ENCODE measurements at places on chromosomes 16 and 17.

GRCh38 chr17:77036841-77037381 lies 103.9 kb upstream of the SEC14L1 start:
- DNase-seq, result no peak

GRCh38 chr17:78946631-78947030 lies 21.4 kb upstream of the TIMP2 start:
- DNase-seq, result no peak

- DNase-seq, result no peak
These were observed 150.0 kb downstream of the C16orf78 start for GRCh38 chr16:49523435-49524159.

- DNase-seq, result no peak
These were observed 309.8 kb downstream of the XYLT1 start for GRCh38 chr16:17160920-17161431.

DNA sequence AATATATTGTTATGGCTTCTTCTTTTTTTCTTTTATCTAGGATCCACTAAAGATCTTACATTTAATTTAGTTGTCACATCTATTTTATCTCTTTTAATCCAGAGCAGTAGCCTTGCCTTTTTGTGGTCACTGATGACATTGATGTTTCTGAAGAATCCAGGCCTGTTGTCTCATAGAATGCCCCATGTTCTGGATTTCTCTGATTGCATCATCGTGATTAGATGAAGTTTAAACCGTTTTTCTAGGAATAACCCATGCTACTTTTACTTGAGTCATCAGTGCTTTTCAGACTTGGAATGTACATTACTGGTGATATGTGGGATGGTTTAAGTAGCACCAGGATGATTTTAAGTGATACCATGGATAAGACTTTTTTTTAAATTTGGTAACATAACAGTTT lies 106.4 kb upstream of the CES5A start:
- DNase-seq, result no peak

GRCh38 chr17:47240806-47241205 lies 12.8 kb upstream of the ITGB3 start:
- no peak for DNase-seq

DNA sequence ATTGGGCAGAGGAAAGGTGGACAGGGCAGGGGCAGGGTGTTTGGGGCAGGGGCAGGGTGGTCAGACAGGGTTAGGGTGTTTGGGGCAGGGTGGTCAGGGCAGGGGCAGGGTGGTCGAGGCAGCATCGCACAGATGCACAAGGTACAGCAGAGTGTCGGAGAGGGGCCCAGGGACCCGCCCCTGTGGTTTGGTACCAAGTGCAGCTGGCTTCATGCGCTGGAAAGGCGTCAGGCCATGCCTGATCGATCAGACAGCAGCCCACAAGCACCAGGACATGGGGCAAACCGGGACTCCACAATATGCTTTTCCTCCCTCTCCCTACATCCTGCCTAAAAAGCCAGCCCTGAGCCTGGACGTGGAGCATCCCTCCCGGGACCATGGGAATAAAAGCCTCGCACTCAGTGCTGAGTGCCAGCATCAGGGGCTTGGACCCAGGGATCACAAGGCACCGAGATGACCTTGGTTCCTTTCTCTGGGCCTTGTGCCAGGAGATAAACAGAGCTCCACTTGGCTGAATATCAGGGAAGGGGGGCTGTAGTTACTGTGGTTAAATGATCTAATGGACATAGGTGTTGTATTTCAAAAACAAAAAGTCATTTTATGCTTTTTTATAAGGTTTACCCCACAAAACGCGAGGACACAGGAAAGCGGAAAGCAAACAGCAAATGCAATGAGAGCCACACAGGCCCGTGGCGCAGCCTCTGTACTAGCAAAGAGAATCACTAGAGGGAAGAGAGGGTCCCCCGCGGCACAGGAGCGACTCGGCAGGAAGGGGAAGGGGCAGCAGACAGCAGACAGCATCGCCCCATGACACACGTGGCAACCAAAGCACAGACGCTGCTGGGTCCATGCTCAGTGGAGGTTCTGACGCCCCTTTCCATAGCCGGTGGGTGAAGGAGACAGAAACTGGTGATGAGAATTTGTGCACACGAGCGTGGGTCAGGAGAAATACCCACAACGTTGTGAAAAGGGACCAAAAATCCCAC lies 5.3 kb upstream of the HEXD start:
- DNase-seq, result no peak

- no peak for DNase-seq
These were observed 4.5 kb downstream of the MIF4GD start for GRCh38 chr17:75266316-75267152.

DNA sequence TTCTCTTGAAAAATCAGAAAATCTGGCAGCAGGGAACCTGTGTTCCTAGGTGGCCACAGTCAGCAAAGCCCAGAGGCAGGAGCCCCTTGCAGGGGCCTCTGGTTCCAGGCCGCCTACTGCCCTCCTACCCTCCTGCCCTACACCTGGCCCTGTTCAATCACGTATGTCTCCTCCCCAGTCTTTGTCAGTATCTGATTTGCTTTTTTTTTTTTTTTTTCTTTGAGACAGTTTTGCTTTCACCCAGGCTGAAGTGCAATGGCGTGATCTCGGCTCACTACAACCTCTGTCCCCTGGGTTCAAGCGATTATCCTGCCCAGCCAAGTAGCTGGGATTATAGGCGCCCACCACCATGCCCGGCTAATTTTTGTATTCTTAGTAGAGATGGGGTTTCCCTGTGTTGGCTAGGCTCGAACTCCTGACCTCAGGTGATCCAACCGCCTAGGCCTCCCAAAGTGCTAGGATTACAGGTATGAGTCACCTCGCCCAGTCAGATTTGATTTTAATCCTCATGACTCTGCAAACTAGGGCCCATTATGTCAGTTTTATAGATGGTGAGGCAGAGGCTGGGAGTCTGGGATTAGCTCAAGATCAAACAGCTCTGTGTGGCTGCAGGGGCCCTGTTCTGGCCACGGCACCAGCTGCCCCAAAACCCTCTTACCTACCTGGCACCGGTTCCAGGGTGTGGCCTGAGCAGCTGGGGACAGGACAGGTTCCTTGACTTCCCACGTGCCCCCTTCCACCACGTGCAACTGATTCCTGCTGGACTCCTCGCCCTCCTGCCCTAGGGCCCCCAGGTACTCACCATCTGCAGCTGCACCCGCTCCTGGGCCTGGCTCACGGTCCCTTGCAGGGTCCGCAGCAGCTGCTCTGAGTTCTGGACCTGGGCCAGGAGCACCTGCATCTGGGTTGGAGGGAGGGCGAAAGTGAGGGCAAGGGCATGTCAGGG lies 14.7 kb downstream of the RABEP2 start:
- no peak for DNase-seq

DNA sequence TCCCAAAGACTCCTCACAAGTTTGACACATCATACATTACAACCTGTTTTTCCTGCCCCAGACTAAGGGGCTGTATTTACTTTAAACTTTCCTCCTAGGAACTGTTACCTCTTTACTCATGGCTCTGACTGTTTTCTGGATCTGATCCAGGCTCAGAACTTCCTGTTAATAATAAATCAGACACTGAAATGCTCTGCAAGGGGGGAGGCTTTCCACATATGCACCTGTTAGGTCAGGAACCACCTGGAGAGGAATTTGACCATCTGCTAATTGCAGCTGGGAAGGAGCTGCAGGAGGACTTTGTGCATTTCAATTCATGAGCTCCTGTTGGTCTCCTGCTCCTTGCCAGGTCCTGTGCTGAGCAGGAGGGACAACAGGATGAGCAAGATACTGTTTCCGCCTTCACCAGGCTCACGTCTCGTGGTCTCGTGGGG lies 476.9 kb upstream of the CDH5 start:
- no peak for DNase-seq

GRCh38 chr17:10352893-10353292 lies 19.9 kb downstream of the MYH13 start:
- no peak for DNase-seq

GRCh38 chr17:50602836-50603235 lies 31.8 kb upstream of the ABCC3 start:
- DNase-seq, result no peak

DNA sequence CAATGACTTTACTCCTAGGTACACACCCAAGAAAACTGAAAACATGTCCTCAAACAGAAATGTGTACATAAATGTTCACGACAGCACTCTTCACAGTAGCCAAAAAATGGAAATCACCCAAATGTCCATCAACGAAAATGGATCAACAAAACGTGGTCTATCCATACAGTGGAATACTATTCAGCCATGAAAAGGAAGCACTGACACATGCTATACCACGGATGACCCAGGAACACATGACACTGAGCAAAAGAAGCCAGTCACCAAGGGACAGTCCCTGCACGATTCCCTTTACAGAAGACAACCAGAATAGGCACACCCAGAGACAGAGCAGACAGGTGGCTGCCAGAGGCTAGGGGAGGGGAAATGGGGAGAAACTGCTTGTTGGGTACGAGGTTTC lies 11.3 kb downstream of the ZNF500 start:
- DNase-seq, result no peak

- DNase-seq, result no peak
These were observed 29.3 kb downstream of the ACTG1 start for GRCh38 chr17:81483085-81483861.

DNA sequence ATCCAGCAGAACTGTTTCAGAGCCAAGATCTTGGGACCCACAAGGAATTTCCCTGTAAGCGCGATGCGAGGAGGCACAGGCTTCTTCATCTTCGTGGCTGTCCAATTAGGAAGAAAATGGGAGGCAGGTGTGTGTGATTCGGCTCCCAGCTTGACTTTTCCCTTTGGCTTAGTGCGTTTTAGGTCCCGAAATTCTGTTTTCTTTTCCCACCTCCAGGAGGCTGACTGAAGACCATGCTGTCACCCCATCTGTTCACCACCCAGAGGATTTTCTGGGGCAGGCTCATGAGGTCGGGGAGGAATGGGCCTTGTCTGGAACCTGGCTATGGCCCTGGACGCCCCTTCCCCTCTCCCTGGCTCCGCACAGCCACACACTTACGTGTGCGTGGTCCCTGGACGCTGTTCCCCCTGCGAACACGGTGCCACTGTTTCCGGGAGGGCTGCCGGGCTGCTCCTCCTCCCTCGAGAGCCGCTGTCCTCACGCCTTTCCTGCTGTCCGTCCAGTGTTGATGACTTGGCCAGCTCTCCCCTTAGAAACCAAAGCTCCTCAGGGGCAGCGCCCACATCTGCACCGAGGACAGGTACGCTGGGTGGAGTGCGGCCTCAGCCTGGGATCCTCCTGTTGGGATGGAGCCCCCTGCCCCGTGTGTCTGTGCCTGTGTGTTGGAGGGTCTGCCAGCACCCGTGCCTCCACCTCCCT lies 2.7 kb upstream of the PABPN1L start:
- DNase-seq, result no peak

DNA sequence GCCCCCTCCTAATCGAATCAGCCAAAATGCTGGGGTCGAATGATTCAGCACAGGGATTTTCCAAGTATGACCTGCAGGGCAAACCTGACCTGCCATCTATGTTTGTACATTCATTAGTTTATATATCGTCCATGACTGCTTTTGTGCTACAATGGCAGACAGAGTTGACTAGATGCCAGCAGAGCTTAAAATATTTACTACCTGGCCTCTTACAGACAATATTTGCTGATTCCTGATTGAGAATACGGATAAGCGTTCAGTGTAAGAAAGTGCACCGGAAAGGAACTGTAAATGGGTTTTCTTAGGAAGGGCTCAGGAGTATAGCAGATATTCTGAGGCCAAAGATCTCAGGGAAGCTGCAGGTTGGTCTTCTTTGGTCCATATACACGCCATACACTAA lies 11.7 kb upstream of the TOM1L1 start:
- DNase-seq, result no peak

- no peak for DNase-seq
These were observed 13.8 kb upstream of the KRTAP9-2 start for GRCh38 chr17:41212524-41213169.

DNA sequence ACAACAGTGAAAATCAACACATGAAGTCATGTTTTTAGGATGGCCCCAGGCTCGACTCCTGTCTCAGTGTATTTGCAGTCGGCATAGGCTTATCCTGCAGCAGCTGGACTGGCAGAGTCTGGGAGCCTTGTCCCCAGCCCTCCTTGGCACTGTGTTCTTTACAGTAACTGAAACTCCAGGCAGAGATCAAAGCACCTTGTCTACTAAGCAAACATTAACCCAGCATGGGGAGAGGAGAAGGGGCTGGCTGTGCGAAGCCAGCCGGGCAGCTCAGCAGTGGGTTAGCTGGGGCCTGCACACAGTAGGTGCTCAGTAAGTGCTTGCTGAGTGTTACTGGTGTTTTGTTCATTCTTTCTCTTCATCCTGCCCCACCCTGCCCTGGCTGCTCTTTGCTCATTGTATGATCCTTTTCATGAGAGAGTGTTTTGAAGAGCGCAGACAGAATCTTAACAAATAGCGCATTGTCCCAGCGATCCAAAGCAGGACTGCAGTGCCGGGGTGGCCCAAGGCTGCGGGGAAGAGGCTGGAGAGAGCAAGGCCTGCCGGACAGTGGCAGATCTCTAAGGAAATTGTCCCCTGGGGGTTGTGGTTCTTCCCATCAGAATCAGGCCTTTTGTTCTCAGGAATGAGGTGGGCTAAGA lies 23.5 kb upstream of the ITGB4 start:
- DNase-seq, result no peak

- DNase-seq, result no peak
These were observed 96.8 kb upstream of the ELAC2 start for GRCh38 chr17:13114601-13115031.

DNA sequence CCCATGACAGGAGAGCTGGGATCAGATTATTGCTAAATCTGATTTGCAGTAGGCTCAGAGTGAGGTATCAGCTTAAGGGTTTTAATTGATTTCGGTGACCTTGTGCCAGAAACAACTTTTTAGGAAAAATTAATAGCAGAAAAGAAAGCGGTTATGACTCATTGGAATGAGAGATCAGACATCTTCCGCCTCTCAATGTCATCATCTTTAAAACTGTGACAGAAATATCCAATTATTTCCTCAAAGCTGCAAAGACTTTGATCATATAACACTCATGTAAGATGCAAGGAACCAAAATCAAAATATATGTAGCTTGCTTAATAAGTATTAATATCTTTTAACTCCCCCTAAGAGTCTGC lies 190.1 kb upstream of the FOXF1 start:
- no peak for DNase-seq

DNA sequence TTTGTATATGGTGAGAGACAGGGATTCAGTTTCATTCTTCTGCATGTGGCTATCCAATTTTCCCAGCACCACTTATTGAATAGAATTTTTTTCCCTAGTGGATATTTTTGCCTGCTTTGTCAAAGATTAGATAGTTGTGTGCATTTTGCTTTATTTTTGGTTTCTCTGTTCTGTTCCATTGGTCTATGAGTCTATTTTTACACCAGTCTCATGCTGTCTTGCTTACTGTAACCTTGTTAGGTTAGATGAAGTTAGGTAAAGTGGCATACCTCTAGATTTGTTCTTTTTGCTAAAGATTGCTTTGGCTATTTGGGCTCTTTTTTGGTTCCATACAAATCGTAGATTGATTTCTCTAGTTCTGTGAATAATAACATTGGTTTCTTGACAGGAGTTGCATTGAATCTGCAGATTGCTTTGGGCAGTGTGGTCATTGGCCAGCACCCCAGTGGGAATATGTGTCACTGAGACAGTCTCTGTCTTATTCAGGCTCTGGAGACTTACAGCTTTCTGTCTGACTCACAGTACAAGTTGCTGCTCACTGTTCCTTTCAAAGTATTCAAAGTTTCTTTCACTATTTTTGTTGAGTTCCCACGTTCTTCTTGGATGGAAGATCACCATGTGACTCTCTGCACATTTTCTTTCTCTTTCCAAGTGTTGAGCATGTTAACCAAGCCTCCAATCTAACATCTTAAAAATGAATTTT lies 709.1 kb downstream of the CDH11 start:
- no peak for DNase-seq
